Fibroblast of skin of scalp (primary cell): ENCODE measurements at places on chromosomes 13 and 19.

GRCh38 chr13:103291798-103292572 is 225.8 kb upstream of the SLC10A2 start:
- DNase-seq: no peak

DNA sequence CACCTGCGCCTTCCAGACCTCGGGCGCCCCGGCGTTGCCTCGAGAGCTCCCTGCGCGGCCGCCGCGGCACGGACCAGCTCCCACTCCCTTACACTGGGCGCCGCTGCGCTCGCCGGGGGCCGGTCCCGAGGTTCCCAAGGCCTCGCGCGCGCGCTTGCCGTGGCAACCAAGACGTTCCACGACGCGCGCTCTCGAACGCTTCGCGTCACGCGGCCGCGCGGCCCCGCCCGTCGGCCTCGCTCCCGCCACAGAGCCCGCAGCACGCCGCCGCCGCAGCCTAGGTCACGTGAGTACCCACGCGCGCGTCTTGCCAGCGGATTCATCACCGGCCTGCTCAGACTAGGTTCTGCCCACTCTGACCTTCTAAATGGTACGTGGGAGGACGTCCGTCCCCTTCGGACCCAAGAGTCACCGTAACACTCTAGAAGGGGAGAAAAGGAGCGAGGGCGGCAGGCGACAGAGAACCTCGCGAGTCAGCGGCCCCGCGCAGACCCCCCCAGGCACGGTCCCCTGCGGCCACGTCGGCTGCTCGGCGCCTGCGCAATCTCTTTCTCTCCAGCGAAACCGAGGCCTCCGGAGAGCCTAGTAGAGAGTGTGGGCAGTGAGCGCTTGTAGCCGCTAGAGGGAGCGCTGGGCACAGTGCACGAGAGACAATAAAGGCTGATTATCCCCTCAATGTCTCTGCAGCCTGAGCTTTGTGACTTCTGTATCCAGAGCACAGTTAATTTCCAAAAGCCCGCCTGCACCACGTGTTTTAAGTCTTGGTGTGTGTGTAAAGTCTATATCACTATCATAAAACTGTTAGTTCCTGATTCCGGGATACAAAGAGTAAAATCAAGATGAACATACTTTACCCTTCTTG is at the start of gene SPART:
Gene SPART (minus strand): TSS at position 173 of the 862 bp plus-strand sequence. CDS start 10,564 bp downstream, outside the sequence.
- DNase-seq: peak; percentile 93

- peak; percentile 82 for DNase-seq
Observed at GRCh38 chr13:100209857-100210825, 121.2 kb downstream of the PCCA start.

DNA sequence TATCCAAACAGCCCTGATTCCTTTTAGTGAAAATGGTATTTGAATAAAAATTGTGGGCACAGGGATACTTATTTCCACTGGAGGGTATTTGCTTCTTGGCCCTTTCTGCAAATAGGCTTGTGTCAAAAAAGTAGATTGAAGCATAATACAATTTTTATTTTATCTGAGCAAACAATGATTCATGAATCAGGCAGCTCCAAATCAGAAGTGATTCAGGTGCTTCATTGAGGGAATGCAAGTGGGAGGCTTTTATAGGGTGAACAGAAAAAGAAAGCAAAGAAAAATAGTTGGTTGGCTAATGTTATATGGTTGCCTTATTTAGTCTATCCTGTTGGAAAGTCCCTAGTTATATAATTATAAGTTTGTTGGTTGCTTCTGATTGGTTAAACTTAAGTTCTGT is 117.9 kb downstream of the ITGBL1 start:
- no peak for DNase-seq

- no peak for DNase-seq
Observed at GRCh38 chr13:78012046-78012445, 93.4 kb upstream of the EDNRB start.

GRCh38 chr13:30991184-30991583 is 58.7 kb downstream of the TEX26 start:
- no peak for DNase-seq

DNA sequence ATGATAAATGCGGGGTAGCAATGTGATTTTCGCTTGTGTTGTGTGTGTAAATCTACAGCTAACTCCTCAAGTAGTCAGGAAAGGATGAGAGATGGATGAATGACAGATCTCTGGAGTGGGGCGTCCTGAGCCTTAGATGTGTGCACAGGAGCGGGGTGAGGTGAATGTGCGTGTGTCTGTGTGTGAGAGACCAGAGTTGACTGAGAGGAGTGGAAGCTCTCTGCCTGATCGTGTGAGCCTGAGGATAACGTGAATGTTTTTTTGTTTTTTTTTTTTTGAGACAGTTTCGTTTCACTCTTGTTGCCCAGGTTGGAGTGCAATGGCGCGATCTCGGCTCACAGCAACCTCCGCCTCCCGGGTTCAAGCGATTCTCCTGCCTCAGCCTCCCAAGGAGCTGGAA is 805 bp downstream of the ZNF461 start:
- no peak for DNase-seq

DNA sequence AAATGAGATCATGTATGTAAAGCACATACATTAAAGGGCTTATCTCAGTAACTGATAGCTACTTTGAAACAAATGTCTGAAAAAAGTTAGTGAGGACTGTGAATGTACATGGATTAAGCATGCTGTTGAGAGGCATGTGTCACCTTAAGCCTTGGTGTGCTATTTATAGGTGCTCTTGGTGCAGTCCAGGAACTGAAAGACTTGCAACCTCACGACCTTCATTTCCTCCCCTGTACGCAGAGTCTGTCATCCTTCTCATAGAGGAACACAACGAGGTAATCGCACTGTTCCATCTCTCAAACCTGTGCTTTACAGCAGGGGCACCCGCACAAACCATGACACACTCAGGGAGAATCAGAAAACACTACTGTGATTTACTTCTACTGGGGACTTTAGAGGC is 65.6 kb downstream of the UFM1 start:
- no peak for DNase-seq

DNA sequence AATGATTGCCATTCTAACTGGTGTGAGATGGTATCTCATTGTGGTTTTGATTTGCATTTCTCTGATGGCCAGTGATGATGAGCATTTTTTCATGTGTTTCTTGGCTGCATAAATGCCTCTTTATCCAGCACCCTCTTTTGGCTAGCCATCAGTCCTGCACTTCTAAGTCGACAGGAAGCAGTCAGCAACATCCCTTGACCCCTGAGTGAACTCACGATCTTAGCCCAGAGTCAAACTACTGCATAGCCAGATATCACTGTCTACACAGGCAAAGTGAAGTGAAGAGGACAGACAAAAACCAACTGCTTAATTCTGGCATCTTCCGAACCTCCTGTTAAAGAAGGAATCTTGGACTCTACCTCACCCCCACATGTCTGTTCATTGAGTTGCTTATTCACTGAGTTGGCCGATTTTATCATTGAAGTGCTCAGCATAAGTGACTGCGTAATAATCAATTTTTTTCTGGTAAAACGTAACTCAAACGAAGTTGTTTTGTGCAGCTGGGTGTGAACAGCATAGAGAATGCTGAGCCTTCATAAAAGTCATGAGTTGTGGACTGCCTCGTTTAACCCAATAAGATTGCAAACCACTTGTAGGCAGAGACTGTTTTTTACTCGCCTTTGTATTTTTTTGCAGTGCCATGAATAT is 304.2 kb downstream of the COG6 start:
- DNase-seq: no peak

- no peak for DNase-seq
Observed at GRCh38 chr19:45063851-45064801, 12.2 kb downstream of the ZNF296 start.

GRCh38 chr13:112071102-112071722 is 4.3 kb downstream of the SOX1 start:
- DNase-seq: no peak

DNA sequence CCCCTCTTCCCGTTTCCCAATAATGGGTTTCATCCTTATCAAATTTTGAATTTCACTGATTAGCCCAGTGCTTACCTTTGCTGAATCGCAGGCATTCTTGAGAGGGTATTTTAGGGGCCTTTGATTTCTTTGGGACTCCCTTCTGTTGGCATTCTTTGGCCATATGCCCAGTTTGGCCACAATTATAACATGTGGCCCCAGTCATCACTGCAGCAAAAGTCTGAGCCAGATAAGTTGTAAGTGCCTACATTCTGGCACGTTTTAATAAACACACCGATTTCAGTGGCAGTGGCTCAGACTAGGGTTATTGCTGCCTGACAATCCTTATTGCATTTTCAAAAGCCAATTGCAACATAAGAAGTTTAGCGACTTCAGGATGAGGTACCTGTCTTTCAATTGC is 41.4 kb downstream of the ZNF726 start:
- no peak for DNase-seq

- DNase-seq: no peak
Observed at GRCh38 chr19:41955521-41955920, 3.6 kb downstream of the RABAC1 start.

GRCh38 chr13:30818323-30818960 is 83.1 kb downstream of the ALOX5AP start:
- peak; percentile 87 for DNase-seq

GRCh38 chr19:39818626-39819097 is 15.3 kb downstream of the DYRK1B start:
- DNase-seq: no peak

GRCh38 chr19:30861919-30862318 is 487.3 kb downstream of the TSHZ3 start:
- DNase-seq: no peak

- DNase-seq: no peak
Observed at GRCh38 chr13:73292127-73292526, 233.3 kb downstream of the KLF5 start.

DNA sequence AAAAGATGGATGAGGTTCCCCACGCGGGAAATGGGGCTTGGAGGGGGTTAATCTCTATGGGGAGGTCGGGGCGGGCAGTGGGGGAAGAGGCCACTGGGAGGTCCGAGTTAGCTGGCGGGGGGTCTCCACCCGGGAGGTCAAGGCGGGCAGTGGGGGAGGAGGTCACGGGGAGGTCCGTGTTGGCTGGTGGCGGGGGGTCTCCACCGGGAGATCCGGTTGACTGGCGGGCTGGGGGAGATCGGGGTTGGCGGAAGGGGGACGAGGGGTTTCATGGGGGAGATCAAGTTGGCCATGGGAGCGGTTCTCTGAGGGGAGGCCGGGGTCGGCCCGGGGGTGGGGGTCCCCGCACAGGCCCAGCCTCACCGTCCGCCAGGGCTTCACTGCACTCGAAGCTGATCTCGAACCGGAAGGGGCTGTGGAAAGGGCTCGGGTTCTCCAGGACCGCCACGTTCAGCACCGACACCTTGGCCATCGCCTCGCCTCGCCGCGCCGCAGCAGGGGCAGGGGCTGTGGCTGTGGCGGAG is 342 bp downstream of the ASF1B start:
- no peak for DNase-seq

- no peak for DNase-seq
Observed at GRCh38 chr13:34338102-34338501, 520.2 kb downstream of the RFC3 start.

DNA sequence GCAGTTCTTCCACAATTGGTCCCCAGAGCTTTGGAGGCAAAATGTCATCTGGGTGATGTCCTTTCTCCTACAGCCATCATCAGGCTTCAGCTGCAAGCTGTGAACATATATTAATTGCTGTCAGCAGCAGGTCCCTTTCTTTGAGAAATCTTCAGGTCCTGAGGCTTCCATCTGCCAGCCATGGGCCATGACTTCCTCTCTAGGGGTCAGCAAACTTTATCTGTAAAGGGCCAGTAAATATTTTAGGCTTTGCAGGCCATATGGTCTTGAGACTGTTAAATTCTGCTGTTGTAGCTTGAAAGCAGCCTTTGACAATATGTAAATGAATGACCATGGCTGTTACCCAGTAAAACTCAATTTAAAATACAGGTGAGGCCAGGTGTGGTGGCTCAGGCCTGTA is 27.1 kb downstream of the SERP2 start:
- DNase-seq: no peak

- DNase-seq: no peak
Observed at GRCh38 chr13:23692816-23693215, 122.6 kb downstream of the TNFRSF19 start.

DNA sequence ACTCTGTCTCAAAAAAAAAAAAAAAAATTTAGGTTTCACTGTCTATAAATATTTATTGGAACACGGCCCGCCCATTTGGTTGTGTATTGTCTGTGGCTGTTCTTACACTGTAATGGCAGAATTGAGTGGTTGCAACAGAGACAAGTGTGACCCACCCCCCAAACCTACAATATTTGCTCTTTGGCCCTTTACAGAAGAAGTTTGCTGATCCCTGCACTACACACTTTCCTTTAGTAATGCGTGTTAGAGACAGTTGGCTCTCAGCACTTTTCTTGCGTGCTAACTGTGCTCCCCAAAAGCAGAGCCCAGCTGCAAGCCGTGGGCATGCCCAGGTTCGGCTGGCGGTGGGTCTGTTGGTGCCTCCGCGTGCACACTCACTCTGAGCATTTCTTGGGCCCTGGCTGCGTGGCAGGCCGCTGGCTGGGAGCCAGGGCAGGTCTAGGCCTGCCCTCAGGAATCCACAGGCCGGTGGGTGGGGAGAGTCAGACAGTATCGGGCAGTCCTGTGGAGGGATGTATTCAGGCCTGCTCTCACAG is 72.6 kb downstream of the SIPA1L3 start:
- no peak for DNase-seq

- no peak for DNase-seq
Observed at GRCh38 chr13:110173247-110173818, 133.6 kb downstream of the COL4A1 start.

- DNase-seq: peak; percentile 23
Observed at GRCh38 chr19:18596752-18597157, 8.2 kb downstream of the REX1BD start.

GRCh38 chr19:46481223-46481848 is 10.0 kb upstream of the PNMA8A start:
- DNase-seq: no peak

- DNase-seq: no peak
Observed at GRCh38 chr13:62920159-62920558, 1504.5 kb upstream of the PCDH20 start.

GRCh38 chr13:32852526-32852925 is 163.7 kb upstream of the KL start:
- DNase-seq: no peak

DNA sequence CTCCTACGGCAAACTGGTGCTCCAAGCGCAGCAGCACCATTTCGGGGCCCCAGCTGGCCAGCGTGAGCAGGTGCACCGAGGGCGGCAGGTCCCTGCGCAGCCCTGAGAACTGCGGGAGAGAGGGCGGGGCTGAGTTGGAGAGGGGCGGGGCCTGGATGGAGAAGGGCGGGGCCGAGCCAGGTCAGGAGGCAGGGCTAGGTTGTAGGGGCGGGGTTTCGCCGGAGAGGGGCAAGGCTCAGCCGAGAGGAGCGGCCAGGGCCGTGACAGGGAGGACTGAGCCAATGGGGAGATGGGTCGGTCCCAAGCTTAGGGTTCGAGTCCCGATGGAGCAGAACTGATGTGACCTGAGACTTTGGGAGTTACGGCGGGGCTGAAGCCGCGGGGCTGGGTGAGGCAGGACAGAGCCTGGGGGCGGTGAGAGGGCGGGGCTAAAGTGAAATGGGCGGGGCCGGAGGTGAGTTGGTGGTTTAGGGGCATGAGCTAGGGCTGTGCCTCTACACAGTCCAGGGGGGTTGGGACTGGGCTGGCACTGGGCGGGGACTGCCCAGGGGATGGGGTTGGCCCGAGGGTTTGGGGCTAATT is 19.0 kb downstream of the MAN2B1 start:
- DNase-seq: peak; percentile 19

DNA sequence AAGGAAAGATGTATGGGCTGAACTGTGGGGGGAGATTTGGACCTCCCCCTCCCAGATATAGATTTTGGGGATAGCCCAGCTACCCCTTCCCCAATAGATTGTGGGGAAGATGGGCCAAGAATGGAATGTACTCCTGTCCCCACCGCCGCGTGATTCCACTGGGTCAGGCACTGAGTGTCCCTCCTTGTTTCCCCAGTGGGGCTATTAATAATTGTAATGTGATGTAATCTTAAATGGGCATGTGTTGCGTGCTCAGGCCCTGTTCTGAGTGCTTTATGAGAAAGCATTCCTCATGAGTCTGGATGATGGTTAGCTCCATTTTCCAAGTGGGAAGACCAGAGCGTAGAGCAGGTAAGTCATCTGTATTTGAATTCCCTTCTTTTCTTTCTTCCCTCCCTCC is 1.4 kb downstream of the PSMD8 start:
- peak; percentile 40 for DNase-seq
